ENCODE measurements at places on chromosomes 7 and 10.

DNA sequence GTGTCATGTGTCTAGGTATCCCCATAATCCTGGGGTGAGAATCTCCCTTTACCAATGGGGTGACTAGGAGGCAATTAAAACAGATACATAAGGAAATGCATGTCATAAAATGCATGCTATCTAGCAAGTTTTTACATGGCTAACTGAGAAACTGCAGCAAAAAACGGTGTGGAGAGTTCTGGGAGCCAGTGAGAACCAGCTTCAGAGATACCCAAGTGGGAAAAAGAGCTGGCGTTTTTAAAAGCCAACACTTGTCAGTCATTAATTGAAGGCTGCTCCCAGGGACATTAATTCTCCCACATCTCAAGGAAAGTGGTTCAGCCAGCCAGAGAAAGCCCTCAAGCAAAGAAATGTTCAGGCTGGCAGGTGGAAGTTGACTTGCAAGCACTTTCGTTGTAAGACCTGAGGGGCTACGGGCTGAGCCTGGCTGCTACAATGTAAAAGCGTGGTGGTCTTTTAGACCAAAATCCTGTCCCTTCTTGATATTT, 28.1 kb downstream of the ST8SIA6 start:
- DNase-seq, result no peak

GRCh38 chr10:32865170-32865569, 92.9 kb downstream of the ITGB1 start:
- DNase-seq, result no peak

DNA sequence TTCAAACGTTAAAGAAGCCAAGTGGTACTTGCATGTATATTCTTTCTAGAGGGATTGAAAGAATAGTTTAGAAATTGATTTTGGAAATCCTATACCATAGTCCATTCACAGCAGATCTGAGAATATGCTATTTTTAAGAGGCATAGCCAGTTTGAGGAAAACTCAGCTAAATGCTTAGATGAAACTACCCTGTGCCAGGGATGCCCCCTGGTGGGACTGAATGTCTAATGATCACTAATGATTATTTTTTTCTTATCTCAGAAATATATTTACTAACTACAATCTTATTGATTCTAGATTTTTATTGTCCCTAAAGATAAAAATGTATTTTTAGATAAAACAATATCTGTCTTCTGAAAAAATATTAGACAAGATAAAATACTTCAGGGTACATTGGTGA, 844.9 kb upstream of the PHF14 start:
- DNase-seq, result no peak

- DNase-seq, result no peak
These were observed 40.5 kb upstream of the PRKAR1B start for GRCh38 chr7:767580-767940.

DNA sequence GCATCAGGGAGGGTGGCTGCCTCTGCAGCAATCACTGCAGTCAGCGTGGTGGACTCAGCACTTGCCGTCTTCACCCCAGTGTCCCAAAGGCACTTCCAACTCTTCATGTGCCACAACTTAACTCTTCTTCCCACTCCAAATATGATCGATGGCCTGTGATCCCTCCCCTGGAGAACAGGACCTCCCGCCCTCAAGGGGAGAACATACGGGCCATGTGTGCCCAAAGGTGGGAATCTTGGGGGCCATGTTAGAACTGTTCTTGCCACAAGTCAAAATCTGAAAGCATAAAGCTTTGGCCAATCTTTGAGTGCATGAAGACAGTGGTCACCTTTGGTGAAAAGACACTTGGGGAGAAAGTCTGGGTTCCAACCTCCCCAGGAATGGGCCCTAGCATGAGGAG, 368.5 kb upstream of the MGMT start:
- DNase-seq, result no peak

DNA sequence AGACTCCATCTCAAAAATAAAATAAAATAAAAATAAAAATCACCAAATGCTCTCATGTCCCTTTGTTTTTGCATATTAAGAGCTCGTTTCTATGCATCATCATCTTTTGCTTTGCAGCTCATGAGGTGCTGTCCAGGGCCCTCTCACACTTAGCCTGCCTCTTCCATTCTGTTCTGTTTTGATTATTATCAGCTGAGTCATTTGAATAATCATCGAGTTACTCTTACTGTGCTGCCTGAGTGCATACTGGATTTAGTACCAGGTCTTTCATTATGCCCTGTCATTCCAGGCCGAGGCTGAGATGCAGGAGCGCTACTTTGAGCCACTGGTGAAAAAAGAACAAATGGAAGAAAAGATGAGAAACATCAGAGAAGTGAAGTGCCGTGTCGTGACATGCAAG, 33.0 kb downstream of the UCMA start:
- no peak for DNase-seq

DNA sequence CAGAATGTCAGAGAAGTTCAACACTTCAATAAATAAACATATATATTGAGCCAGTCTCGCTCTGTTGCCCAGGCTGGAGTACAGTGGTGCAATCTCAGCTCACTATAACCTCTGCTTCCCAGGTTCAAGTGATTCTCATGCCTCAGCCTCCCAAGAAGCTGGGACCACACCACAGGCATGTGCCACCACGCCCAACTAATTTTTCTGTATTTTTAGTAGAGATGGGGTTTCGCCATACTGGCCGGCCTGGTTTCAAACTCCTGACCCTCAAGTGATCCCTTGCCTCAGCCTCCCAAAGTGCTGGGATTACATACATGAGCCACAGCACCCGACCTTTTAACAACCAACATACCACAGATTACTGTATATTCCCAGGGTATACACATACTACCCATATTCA, 134.2 kb downstream of the JMJD1C start:
- no peak for DNase-seq

GRCh38 chr7:158726277-158726807, 21.7 kb upstream of the NCAPG2 start:
- no peak for DNase-seq

GRCh38 chr7:141071855-141072547, 1.9 kb upstream of the TMEM178B start:
- DNase-seq, result no peak

GRCh38 chr7:156559001-156559400, 81.6 kb upstream of the RNF32 start:
- DNase-seq, result no peak

DNA sequence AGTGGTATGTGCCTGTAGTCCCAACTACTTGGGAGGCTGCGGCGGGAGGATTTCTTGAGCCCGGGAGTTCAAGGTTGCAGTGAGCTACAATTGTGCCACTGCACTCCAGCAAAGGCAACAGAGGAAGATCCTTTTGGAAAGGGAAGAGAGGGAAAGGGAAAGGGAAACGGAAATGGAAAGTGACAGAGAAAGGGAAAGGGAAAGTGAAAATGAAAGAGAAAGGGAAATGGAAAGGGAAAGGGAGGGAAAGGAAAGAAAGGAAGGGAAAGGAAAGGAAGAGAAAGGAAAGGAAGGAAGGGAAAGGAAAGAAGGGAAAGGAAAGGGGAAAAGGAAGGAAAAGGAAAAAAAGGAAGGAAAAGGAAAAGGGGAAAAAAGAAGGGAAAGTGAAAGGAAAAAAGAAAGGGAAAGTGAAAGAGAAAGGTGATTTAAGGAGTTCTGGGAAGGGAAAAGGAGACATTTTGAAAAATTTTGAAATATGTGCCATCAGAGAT, 2.3 kb upstream of the ZC3HAV1 start:
- DNase-seq, result no peak

- DNase-seq, result no peak
These were observed 262.8 kb downstream of the ZEB1 start for GRCh38 chr10:31581741-31582323.

GRCh38 chr7:125020801-125021200, 91.2 kb upstream of the POT1 start:
- DNase-seq, result no peak

DNA sequence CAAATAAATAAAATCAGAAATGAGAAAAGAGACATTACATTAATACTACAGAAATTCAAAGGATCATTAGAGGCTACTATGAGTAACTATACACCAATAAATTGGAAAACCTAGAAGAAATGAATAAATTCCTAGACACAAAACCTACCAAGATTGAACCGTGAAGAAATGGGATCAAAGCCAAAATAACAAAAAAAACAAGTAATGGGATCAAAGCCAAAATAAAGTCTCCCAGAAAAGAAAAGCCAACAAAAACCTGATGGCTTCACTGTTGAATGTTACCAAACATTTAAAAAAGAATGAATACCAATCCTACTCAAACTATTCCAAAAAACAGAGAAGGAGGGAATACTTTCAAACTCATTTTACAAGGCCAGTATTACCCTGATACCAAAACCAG, 20.0 kb downstream of the GSDME start:
- no peak for DNase-seq

GRCh38 chr10:3538291-3538655, 246.7 kb downstream of the KLF6 start:
- DNase-seq, result no peak

- no peak for DNase-seq
These were observed 99.1 kb downstream of the ZNF365 start for GRCh38 chr10:62473241-62473640.

- DNase-seq, result no peak
These were observed 20.3 kb downstream of the ACSM6 start for GRCh38 chr10:95214369-95214768.

DNA sequence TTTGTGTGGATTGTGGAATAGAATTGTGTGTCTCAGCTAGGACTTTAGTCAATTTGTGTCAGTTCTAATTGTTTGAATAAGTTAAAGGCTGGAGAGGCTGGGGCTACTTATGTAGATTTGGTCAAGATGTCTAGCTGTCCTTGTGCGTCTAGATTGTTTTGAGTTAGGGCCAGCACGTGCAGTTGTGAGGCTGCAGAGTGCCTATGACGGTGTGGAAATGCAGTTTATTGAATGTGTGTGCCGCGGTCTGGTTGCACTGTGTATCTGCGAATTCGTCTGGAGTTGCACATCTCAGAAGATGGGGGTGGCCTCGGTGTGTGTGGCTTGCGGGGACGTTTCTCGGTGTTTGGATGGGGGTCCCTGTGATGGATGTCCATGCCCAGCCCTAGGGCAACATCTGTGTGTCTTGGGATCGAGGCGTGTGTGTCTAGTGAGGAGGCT, 10.2 kb downstream of the EMX2 start:
- DNase-seq, result no peak

- no peak for DNase-seq
These were observed 53.5 kb upstream of the ARHGAP21 start for GRCh38 chr10:24777196-24777595.

- no peak for DNase-seq
These were observed 15.9 kb downstream of the CUL2 start for GRCh38 chr10:35074266-35074665.

DNA sequence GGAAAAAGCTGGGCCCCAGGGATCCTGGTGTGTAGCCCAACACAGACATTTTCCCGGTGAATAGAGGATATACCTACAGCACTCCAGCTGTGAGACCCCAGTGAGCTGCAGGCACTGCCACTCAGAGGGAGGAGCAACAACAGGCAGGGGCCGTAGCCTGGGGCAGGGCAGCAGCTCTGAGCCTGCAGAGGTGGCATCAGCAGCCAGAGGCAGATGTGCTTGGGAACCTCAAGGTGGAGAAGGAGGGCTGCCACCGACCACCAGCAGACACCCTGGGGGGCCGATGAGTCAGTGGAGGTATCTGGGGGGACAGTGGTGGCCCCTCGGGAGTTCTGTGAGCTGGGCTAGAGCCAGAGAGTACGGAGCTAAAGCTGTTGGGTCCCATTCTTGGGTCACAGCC, 110.2 kb upstream of the GDF10 start:
- DNase-seq, result no peak

DNA sequence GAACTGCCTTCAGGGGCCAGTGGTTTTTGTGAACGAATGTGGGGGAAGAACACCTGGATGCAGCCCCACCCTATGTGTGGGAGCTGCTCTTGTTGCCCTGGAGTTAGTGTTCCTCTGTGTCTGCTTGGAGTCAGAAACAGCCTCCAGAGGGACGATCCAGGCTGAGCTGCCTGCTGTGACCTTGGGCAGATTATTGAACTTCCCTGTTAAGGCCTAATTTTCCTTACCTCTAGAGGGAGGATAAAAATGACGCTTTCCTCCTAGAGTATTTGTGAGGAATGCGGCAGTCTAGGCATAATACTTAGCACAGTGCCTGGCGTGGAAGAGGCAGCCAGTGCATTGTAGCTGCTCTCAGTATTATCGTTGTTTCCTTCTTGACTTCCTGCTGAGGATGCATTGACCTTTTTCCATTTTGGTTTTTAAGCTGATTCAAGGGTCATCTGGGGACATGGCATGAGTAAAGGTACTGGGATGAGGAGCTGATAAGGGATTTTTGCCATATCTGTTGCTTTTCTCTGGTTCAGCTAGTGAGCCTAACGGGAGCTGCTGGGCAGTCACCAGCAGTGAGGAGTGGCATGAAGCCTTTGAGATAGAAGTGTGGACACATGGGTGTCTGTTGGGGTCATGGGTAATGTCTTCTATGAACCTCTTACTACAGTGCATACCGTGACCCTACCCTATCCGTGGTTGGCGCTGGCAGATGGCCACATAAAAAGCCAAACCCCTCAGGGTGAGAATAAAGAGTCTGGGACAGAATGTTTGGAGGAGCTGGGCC, 6.4 kb downstream of the ZFYVE27 start:
- DNase-seq, result no peak

- DNase-seq, result no peak
These were observed 14.5 kb downstream of the TMEM120A start for GRCh38 chr7:75979759-75980429.

DNA sequence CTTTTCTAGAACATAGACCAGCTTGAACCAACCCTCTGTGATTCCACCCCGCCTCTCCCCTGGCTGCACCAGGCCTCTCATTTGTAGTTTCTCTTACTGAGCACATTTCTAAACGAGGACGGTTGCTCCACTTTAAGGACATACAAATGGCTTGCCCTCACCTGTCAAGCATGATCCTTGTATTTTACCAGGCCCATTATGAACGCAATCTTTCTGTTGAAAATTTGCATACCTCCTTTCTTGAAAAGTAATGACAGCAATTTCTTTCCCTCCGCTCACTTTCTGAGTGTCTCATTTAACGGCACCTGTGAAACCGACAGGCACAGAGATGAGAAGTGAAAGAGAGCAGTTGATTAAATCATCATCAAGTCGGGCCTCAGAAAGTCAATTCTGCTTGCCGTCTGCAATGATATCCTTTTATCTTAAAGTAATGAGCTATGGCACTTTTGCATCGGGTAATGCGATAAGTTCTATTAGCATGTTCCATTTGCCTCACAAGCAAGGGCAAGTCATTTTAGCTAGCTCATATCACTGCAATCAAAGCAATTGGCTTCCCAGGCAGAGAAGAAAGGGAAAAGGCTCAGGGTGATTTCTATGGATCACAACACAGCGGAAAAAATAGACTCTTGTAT, 705.6 kb upstream of the GALNT17 start:
- DNase-seq, result no peak

DNA sequence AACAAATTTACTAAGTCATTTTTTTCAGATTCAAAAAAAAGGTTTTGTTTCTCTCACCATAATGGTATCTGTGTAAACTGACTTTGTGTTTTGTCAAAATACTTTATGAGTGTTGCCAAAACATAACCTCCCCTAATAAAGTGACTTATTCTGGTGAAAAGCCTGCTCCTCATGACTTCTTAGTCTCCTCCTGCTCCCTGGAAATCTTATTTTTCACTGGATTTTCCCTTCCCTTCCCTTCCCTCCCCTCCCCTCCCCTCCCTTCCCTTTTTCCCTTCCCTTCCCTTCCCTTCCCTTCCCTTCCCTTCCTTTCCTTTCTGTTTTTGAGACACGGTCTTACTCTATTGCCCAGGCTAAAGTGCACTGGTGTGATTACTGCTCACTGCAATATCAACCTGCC, 650.1 kb upstream of the GHITM start:
- no peak for DNase-seq
